ENCODE measurements at places on chromosomes 4 and X.

DNA sequence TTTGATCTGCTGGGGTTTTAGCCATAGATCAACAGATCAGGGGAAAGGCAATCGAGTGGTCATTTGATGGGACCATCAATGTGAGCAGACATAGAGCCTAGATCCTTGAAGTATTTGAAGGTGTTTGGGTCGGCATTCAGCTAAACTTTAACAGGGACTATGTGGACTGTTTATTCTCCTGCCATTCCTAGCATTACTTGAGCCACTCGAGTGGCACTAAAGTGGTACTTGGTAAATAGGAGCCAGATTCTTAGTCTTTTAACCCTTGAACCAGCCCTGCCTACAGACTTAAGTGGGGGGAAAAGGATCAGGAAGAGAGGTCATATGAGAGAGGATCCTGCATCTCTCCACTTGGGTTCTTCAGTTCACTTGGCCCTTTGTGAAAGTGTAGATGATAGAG is 3.8 kb downstream of the MSN start:
- DNase-seq, result no peak

- DNase-seq, result no peak
Observed at GRCh38 chr4:118869808-118870342, 18.8 kb upstream of the SYNPO2 start.

DNA sequence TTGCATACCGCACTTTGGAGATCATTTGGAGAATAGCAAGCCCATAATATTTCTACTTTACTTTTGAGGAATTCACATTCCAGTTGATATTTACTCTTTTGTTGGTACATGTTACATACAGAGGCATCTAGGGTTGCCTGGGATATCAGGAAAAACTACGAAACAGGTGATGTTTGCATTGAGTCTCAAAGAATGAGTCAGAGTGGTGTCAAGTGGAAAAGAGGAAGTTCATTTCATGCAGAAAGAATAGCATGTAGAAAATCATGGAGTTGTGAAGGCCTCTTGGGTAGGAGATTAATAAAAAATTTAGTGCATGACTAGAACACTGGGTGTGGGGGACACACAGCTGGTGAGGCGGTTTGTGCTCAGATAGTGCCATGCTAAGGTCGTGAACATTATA is 33.5 kb upstream of the ELOVL6 start:
- DNase-seq, result no peak

- no peak for DNase-seq
Observed at GRCh38 chr4:87227751-87228151, 7.3 kb upstream of the KLHL8 start.

GRCh38 chr4:120918788-120919187 is 3.7 kb downstream of the PRDM5 start:
- DNase-seq, result peak; percentile 12

GRCh38 chr4:52853351-52853750 is 8.8 kb upstream of the RASL11B start:
- DNase-seq, result peak; percentile 78

GRCh38 chr4:188263321-188263720 is 124.1 kb downstream of the TRIML1 start:
- DNase-seq, result no peak

DNA sequence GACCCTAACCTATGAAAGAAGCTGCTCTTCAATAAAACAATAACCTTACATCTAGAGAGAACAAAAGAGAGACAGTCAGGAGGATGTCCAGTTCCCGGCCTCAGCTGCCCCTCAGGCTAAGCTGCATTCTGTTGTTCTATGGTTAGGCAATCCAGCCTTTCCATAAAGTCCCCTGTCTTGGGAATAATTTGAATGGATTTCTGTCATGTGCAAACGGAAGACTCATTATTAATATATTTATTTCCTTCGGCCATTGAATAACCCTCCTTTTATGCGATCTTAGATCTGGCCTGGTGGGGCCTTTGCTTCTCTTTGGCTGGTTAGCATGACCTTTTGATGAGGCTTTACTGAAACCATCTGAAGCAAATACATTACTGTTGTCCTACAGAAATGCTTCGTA is 80.1 kb downstream of the ANKRD50 start:
- DNase-seq, result no peak

DNA sequence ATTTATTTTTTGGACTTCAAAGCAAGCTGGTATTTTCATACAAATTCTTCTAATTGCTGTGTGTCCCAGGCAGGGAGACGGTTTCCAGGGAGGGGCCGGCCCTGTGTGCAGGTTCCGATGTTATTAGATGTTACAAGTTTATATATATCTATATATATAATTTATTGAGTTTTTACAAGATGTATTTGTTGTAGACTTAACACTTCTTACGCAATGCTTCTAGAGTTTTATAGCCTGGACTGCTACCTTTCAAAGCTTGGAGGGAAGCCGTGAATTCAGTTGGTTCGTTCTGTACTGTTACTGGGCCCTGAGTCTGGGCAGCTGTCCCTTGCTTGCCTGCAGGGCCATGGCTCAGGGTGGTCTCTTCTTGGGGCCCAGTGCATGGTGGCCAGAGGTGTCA is 15.3 kb downstream of the FGFR3 start:
- no peak for DNase-seq

Measured in GM04503 (cell line).